ENCODE measurements at places on chromosomes 12 and 14.

GRCh38 chr12:81274637-81275529 is 197.0 kb downstream of the ACSS3 start:
- DNase-seq = no peak

DNA sequence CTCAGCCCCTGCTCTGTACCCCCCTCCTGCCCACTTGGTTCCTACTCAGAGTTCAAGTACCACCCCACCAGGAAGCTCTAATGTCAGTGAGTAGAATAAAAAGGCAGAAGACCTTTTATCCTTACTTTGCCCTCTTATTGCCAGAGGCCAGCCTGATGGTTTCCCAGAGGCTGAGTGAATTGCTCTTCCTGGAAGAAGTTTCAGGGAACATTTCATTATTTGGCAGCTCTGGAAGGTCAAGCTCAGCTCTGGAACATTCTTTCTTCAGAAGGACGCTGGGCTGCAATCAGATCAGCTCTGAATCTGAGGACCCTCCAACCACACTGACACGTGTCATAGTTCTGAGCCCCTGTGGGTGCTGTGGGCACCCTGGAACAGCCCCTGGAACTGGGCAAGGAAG is 188.9 kb downstream of the ETV6 start:
- DNase-seq = no peak

DNA sequence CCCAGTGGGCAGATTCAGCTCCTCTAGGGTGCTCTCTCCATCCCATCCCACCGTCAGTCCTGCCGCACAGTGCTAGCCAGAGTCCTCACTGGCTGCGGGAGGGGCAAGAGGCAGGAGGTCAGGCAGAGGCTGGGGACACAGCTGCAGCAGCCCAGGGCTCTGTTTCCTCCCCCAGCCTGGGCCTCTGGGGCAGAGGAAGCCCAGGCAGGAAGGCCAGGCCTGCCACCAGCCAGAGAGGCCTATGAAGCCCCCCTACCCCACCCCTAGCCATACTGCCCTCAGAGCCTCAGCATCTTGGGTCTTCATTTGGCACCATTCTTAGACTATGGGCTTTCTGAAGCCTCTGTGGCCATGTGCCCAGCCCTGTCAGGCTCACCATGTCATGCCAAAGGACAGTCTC is 3.4 kb downstream of the ACVRL1 start:
- no peak for DNase-seq

GRCh38 chr14:93967637-93968250 is 8.6 kb downstream of the ASB2 start:
- no peak for DNase-seq

DNA sequence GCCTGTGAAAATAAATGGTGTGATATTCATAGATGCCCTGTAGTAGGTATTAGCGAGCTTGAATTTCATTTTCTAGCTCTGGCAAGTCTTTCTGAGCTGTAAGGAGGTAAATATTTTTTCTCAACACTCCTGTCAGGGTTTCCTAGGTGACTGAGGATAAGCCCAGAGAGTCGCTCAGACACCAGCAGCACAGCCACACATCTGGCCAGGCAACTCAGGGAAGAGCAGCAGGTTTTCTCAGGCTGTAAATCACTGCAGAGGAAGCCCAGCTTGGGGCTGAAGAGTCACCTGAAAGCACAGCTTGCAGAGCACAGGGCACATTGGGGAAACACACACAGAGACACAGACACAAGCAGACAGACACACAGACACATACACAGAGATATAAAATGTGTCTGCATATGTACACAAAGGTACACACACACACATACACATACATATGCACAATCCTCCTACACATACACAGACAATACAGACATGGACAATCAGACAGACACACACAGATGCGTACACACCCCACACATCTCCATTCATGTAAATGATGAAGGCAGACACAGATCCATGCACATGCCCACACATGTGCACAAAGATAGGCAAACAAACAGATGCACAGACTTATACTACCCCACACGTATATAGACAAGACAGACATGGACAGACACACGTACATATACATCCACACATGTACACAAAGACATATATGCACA is 232.0 kb upstream of the TMTC1 start:
- no peak for DNase-seq

- DNase-seq = no peak
These were observed 7.7 kb downstream of the CAPS2 start for GRCh38 chr12:75322464-75322863.
